CD4-positive, alpha-beta T cell treated with Interleukin-4 for 1 hour (primary cell): ENCODE measurements at places on chromosomes 4 and X.

GRCh38 chrX:123743312-123743711 is 10.5 kb upstream of the THOC2 start:
- no peak for DNase-seq

DNA sequence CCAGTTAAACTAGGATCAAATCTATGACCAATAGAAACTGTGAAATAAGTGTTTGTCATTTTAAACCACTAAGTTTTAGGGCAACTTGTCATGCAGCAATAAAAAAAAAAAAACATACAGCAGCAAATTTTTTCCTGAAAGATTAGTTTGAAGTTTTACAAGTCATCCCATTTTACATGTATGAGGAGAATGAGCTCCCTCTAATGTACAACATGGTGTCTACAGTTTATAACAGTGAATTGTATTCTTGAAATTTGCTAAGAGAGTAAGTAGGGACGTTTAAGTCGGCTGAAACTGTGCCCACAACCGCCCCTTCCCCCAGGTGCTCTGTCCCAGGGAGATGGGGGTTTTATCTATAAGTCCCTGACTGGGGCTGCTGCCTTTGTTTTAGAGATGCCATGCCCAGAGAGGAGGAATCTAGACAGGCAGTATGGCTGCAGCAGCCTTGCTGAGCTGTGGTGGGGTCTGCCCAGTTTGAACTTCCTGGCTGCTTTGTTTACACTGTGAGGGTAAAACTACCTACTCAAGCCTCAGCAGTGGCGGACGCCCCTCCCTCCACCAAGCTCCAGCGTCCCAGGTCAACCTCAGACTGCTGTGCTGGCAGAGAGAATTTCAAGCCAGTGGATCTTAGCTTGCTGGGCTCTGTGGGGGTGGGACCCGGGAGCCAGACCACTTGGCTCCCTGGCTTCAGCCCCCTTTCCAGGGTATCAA is 499.3 kb upstream of the CT83 start:
- DNase-seq = no peak

DNA sequence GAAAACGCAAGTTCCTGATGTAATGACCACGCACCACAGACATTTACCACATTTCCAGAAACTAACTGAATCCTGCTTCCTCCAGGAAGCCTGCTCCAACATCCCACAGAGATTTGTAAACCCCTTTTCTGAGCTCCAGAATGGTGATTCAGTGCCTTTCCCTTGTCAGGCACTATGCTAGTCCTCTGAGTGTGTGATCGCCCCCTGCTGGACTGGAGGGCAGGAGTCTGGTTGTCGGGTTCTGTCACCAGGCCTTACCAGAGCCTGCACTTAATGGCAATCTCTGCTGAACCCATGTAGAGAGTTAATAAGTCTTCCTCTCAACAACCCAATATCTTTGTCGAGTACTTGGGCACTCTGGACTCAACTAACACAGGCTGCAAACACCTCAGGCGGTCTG is 14.5 kb upstream of the KDM5C start:
- DNase-seq = peak; percentile 6

GRCh38 chr4:51868449-51868847 is 25.5 kb downstream of the DCUN1D4 start:
- no peak for DNase-seq

DNA sequence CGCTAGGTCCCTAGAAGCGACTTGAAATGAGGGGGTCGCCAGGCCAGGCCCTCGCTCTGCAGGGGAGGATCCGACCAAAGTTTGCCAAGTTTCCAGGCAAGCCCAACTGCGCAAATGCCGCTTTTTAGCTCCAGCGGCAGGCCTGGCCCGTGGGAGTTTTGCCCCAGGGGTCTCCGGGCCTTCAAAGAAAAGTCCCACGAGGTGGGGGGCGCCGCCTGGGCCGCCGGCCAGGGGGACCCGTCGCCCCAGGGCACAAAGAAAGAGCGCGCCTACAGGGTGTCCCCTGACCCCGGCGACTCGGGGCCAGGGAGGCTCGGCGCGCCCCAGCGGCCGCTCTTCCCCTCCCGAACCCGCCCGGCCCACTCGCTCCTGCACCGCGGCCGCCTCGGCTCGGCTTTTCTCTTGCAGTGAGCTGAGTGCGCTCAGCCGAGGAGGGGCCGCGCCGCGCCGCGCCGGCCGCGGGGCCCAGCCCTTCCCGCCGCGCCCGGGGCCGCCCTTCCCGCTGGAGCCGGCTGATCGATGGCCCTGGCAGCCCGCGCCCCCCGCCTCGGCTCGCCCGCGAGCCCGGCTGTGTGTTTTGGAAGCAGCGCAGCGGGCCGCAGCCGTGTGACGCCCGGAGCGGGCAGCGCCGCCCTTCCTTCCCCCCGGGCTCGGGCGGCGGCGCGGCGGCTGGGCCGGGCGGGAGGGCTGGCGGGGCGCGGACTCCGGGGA is 754 bp upstream of the KLF3 start:
- no peak for DNase-seq
